ENCODE measurements at places on chromosomes 12 and 14.
A peak's percentile ranks its signal among the peaks of the same experiment; 100 is the strongest.

DNA sequence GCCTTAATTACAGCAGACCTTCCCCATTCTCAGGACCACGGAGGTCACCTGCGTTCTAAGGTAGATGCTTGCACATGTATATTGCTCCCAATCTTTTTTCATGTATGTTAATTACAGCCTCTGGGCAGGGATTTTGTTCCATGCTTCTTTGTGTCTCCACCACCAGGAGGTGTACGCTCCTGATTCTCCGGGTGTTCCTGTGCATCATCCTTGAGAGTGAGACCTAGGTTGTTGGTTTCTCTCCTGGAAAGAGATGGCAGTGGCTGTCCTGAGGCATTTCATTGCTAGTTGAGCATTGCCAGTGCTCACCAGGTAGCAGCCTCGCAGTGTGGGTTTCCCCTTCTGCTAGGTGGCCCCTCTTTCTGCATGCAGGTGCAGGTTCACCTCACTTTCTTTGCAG, 52.8 kb downstream of the KCNK13 start:
- DNase-seq: no peak

GRCh38 chr14:26401179-26401968, 196.5 kb downstream of the NOVA1 start:
- DNase-seq: no peak

- no peak for DNase-seq
Measured at GRCh38 chr12:15256761-15257160, 35.5 kb upstream of the RERG start.

GRCh38 chr14:101590062-101590461, 28.8 kb downstream of the DIO3 start:
- DNase-seq: no peak

GRCh38 chr12:51669996-51670395, 79.0 kb downstream of the SCN8A start:
- DNase-seq: no peak

GRCh38 chr12:130463818-130464670, 126.4 kb downstream of the PIWIL1 start:
- DNase-seq: no peak

GRCh38 chr12:123057513-123058265, 77.2 kb downstream of the ARL6IP4 start:
- DNase-seq: no peak

- peak; percentile 87 for DNase-seq
Measured at GRCh38 chr14:59919570-59920377, at the start of gene LRRC9. Gene LRRC9 (plus strand): TSS chr14:59920144.

- DNase-seq: no peak
Measured at GRCh38 chr14:76067536-76067935, 82.0 kb downstream of the IFT43 start.

DNA sequence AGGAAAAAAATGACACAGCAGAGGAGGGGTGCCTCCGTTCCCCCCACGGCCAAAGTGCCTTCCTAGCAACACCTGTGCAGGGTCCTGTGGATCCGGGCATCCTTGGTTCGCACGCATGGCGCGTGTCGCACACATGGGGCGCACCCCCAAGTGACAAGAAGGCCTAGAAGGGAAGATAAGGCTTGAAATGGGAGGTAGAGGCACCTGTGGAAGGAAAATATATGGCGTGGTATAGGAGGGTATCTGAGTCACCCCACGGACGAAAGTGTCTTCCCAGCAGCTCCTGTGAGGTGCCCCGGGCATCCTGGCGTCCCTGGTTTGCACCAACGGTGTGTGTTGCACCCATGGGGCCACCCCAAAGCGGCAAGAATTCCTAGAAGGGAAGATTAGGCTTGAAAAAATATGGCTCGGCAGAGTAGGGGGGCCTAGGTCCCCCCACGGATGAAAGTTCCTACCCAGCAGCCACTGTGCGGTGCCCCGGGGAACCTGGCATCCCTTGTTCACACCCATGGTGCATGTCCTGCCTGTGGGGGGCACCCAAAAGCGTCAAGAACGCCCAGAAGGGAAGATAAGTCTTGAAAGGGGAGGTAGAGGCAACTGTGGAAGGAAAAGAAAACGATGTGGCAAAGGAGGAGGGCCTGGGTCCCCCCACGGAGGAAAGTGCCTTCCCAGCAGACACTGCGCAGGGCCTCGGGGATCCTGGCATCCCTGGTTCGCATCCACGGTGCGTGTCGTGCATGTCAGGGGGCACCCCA, 280.0 kb downstream of the ALG10 start:
- no peak for DNase-seq

GRCh38 chr14:41349289-41349910, 257.3 kb upstream of the LRFN5 start:
- no peak for DNase-seq

DNA sequence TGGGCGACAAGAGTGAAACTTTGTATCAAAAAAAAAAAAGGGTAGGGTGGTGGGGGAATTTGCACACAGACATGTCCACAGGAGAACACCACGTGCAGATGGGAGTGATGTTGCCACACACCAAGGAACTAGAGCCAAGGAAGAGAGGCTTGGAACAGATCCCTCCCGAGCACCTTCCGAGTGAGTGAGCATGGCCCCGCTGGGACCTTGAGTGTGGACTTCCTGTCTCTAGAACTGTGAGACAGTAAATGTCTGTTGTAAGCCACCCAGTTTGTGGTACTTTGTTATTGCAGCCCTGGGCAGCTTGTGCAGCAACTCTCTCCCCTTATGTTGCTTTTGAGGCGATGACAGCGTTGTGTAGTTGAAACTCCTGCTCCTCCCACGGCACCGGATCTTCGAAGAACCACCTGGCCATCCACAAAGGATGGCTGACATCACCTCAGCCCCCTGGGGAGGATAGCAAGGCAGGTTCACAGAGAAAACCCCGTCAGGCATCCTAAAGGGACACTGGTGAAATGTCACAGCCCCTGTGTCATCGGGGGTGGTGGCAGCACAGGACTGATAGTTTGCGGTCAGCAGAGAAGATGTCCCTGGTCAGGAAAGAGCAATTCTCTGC, 54.7 kb upstream of the PLEKHG3 start:
- DNase-seq: no peak

DNA sequence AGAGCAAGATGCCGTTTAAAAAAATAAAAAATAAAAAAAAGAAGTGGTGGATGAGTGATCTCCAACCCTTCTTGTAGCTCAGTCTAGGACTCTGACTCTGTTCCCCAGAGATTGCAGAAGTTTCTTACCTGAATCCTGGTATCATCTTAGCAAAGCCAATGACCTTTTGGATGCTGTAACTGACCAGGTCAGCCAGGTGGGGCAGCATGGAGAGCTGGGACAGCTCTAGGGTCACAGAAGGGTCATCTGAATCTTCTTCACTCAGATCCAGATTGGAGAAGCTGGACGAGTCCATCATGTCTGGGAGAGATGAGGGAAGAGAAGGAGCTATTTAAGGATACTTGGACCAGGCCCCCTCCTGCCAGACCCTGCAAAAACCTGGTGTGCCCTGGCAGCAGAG, 35.8 kb upstream of the HDAC7 start:
- no peak for DNase-seq

GRCh38 chr12:51320695-51321320, 3.2 kb downstream of the BIN2 start:
- DNase-seq: peak; percentile 62

DNA sequence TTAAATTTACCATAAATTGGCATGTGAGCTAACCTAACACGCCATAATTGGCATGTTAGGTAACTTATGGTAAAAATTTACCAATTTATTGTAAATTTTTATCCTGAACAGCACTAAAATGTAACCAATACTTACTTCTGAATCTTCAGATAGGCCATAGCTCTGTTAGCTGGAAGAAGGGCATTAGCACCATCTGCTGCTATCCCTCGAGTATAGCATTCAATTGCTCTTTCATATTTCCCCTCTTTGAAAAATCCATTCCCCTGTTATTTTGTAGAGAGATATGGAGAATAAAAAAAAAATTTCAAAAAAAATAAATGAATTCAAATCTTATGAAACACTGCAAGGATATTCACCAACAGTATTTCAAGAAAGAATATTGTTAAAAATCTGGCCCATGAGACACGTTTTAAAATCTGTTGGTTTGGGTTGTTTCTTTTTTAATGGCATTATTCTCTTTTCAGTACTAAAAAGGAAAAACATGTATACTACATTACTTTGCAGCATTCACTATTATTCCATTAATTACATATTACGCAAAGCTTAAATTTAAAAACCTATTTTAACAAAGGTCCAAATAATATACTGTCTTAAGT, 19.1 kb downstream of the RPAP3 start:
- peak; percentile 11 for DNase-seq

GRCh38 chr14:73717266-73717665, 3.1 kb upstream of the PNMA1 start:
- DNase-seq: no peak

GRCh38 chr14:48504921-48505320, 829.5 kb upstream of the MDGA2 start:
- DNase-seq: no peak

GRCh38 chr12:98360401-98360800, 155.0 kb upstream of the TMPO start:
- no peak for DNase-seq

DNA sequence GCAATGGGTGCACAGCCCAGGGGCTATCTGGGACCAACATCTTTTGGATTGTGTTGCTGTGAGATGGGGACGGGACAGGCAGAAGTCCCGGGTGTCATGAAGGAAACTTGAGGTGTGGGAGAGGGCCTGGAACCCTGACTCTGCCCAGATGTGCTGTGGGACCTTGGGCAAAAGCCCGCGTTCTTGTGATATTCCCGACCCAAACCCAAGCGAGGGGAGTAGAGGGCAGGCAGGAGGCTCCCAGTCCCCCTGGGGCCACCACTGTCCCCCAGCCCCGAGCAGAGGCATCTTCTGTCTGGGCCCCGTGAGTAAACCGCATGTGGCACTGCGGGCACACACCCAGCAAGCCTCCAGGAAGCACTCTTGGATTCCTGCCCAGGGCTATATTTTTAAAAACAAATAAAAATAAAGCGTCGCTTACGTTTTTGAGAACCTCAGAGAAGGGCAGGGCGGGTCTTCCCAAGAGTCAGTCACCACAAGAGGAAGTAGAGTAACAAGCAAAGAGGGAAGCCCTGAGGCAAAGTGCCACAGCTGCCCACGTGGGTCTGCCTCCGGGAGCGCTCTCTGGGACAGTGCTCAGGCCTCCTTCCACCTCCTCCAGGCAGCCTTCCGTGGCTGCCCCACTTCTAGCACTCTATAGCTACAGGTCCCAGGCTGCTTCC, 39.5 kb downstream of the BEGAIN start:
- no peak for DNase-seq

GRCh38 chr12:67968321-67968720, 20.9 kb upstream of the IFNG-AS1 start:
- no peak for DNase-seq

DNA sequence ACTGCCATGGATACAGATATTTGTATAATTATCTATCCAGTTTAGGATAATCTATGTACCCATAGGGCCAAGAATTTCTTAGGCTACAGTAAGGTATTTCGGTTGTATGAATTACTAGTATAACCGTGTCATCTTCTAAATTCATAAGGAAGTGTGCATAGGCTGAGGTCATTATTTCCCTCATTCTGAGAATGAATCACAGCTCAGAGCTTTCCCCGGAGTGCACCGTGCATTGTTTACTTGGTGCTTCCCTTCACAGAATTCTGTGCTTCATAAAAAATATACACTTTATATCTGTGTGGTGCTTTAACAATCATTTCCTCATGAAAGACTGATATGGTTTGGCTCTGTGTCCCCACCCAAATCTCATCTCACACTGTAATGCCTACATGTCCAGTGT, 514.1 kb downstream of the ETNK1 start:
- no peak for DNase-seq

- no peak for DNase-seq
Measured at GRCh38 chr12:80187660-80188090, 88.3 kb downstream of the OTOGL start.

- no peak for DNase-seq
Measured at GRCh38 chr12:1796515-1797010, 23.8 kb upstream of the LRTM2 start.

- no peak for DNase-seq
Measured at GRCh38 chr14:51008446-51008845, 64.2 kb upstream of the PYGL start.

DNA sequence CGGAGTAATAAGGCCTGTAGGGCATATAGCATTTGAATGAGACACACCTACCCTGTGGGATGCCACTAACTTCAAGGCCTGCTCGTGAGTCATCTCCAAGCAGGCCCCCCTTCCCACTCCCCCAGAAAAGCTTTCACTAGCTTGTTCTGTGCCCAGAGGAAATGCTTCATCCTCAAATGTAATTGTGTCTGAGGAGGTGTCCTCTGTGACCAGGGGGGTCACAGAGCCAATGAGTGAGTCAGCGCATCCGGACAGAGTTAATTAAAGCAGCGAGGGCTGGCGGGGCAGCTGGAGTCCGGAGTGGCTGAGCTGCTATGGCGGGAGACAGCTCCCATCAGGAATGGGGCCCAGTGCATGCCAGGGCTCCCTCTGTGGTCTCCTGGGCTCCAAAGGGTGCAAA, 27.0 kb upstream of the ESRRB start:
- DNase-seq: peak; percentile 51

- DNase-seq: no peak
Measured at GRCh38 chr12:4212845-4213244, 60.7 kb upstream of the CCND2 start.

DNA sequence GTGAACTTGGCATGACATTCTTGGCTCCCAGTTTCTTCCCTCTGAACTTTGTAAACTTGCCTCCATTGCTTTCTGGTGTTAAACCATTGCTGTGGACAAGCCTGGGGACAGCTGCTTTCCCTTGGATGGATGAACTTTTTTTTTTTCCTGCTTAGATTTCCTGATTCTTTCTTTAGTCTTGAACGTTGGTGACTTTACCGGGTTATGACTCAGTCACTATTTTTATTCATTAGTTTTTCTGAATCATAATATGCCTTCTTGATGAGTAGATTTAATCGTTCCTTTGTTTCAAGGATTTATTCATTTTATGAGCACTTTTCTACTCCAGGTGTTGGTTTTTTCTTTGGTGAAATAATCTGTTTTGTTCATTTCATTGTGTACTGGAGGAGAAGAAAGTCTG, 155.0 kb upstream of the RTL1 start:
- no peak for DNase-seq

- DNase-seq: no peak
Measured at GRCh38 chr14:32109676-32110547, 32.8 kb downstream of the ARHGAP5 start.

DNA sequence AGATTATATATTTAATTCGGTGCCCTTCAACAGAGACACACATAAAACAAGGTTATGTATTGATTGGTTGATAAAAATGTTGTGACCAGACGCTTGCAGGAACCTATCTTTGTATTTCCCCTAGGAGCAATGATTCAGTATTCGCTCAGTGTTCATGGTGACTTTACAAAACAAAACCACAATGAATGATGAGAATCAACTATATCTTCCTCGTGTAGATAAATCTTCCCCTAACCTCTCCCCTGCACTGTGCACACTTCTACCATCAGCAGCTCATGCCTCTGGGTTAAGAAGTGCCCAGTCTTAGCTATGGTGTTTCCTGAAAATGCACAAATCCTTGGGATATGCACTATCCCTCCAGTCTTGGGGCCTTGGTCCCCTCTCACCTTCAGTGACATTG, 16.3 kb downstream of the RIN3 start:
- DNase-seq: no peak

GRCh38 chr14:90301122-90301521, 30.6 kb downstream of the NRDE2 start:
- no peak for DNase-seq
